ENCODE measurements at places on chromosomes 3 and 15. TPM values are rescaled to one million over a fixed set of nuclear protein-coding genes. Genes with fewer than 3 reads are reported as not detected.

Gene CTXN2
- not detected for total RNA-seq

Gene NEIL1
- total RNA-seq = 4.4 TPM

Gene ST8SIA2
- not detected for total RNA-seq

Gene CLRN1
- total RNA-seq = not detected

Gene SLC9C1
- total RNA-seq = not detected

Gene TUSC7
- total RNA-seq = not detected

Gene FBXL22
- total RNA-seq = 0.50 TPM

Gene TNIK
- total RNA-seq = 39.3 TPM

Gene TRPM1
- not detected for total RNA-seq
